Activated CD4-positive, alpha-beta T cell treated with anti-CD3 and anti-CD28 coated beads, Interleukin-2, amount 10 ng/mL, durations not matched to agents 7 days and 5 days (primary cell): ENCODE measurements at places on chromosomes 4 and X.

DNA sequence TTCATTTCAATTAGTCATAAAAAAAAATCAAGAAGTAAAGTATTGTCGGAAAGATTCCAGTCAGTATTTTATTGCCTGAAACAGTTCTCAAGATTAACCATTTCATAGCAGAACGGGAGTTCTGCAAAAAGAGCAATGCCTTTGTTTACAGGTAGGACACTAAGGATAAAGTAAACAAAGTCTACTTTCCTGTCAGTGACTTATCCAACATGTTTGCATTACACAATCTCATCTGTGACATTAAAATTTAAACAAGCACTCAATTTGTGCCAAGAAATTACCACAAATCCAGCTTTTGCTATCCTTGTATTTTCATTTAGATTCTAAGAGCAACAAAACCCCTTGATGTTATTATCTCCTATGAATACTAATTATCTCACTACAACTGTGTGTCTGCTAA, 306.5 kb upstream of the LDB2 start:
- DNase-seq = no peak

GRCh38 chr4:83658806-83659205, 122.9 kb downstream of the GPAT3 start:
- DNase-seq = no peak

- no peak for DNase-seq
Measured at GRCh38 chr4:3079694-3080123, 5.2 kb downstream of the HTT start.

DNA sequence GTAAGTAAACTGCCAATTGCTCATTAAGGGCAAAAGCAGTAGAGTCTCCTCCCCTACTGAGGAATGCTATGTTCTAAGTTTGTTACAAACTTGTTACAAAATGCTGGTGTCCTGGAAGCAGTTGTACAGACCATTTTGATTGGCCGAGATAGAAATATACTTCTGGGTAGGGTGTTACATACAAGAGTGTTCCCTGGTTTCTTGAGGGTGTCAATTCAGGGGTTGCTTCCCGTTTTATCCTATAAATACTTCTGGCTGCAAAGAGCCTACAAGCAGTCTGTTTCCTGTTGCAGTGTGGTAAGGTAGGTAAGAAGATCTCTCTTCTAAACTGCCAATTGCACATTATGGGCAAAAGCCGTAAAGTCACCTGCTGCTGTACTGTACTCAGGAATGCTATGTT, 5.7 kb downstream of the TRPC5OS start:
- DNase-seq = no peak

- no peak for DNase-seq
Measured at GRCh38 chr4:56958111-56958517, 19.3 kb downstream of the NOA1 start.

GRCh38 chrX:19840899-19841648, 46.3 kb downstream of the SH3KBP1 start:
- DNase-seq = peak; percentile 70

DNA sequence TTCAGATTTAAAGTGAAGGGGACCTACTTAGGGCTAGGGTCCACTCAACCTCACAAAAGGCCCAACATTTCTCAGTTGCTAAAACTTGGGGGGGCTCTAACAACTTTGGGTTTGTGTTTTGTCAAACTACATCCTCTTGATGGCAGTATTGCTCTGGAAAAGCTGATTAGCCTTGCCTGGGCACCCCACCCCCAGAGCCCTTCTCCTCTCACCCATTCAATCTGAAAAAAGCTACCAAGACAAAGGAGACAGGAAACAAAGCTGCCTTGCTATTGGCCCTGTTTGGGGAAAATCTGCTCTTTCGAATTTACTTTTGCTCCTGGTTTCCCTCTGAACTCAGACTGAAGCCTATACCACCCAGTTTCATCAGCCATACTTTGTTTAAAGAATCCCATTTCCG, 195.2 kb upstream of the STK26 start:
- DNase-seq = peak; percentile 51

- no peak for DNase-seq
Measured at GRCh38 chr4:26124753-26125321, 196.0 kb upstream of the RBPJ start.

DNA sequence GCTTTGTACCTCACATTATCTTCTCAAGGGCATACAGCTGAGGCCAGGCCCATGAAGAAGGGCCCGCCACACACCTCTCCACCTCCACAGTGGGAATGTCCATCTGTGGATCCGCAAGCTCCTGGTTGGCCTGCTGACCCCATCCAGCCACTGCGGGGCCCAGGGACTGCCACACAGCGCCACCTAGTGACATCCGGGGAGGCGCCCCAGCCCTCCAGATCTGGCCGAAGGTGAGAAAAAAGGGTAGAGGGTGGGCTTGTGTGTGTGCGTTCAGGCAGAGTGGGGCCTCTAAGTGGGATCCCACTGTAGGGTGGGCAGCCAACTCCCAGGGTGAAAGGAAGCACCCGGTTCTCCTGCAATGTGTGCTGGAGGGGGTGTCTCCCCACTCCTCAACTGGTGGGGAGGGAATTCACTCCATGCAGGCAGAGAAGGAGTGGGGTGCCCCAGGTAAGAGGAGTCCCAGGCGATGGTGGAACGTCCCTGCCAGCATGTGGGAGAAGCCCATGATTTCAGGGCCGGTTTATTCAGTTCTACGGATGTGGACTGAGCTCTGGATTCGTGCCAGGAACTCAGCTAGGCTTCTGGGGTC, 117.3 kb downstream of the ENPP6 start:
- peak; percentile 46 for DNase-seq

- DNase-seq = no peak
Measured at GRCh38 chr4:138576684-138577083, 334.5 kb upstream of the SLC7A11 start.

GRCh38 chr4:37634180-37634579, 52.0 kb downstream of the RELL1 start:
- DNase-seq = no peak

DNA sequence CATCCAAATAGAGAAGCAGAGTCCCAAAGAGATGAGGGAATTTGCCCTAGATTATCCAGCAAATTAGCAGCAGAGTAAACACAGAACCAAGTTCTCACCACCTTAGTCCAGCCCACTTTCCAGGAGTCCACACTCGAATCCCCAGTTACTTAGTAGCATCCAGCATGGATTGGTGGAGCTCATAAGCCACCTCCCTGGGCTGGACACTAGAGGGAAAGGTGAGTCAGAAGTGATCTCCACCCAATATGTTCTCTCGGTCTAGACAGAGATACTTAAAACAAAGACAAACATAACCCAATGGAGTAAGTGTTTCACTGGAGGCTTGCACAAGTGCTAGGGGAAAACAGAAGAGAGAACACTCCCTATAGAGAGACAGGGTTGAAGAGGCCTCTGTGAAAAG, 105.1 kb upstream of the CPEB2 start:
- DNase-seq = no peak

DNA sequence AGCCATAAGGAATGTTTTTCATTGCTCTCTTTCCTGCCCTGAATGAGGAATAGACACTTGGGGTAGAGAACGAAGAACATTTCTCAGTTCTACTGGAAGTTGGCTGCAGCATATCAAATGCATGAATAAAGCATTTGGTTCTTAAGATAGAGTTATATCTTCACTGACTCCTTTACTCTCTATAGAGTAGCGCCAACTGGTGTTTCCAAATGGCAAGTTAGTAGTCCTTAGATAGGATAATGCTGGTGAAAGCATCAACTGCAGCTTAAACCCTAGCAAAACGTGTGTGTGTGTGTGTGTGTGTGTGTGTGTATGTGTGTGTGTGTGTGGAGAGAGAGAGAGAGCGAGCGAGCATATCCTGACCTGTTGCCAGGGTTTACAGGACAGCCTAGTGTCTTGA, 62.2 kb upstream of the FRMPD4 start:
- DNase-seq = no peak

DNA sequence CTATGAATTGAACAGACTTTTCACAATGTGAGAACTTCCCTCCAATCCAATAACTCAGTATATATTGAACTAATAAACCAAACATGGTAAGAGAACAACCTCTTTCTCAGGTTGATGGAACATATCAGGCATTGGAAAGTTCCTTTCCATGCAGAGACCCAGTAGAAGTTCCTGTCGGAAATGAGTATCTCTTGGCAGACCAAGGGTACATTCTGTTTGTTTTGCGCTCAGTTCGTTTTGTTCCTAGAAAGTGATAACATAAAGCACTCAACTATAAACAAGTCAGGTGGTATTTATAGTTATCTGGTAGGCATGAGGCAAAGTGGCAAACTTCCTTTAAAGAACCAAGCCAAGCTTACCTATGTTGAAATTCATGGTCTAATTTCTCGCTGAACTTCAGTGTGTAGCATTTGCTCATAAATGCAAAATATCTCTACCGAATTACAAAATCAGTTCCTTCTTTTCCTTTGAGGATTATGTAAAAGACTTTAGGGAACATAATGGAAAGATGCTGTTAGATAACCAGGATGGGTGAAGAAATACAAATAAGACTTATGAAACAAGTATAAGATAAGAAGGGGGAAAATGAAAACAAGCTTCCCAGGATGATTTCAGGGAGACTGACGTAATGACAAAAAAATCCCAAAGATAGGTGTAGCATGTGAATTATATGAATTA, 120.3 kb downstream of the ARHGAP24 start:
- no peak for DNase-seq

DNA sequence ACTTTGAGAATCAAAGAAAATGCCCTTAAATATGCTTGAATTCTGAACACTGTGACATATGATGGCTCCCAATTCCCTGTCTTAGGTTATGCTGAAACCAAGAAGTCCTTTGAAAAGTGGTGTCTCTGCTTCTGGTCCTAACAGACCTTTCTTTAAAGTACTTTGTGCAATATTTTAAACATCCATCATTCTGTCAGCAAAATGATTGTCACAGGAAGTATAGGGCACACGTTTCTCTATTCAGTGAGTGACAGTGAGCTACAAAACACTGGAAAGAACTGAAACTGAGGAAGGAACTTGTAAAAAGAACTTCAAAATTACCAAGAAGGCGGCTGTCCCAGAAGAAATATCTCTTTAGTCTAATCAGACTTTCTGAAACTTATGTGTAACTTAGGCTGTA, 12.2 kb upstream of the NUP54 start:
- no peak for DNase-seq

- DNase-seq = no peak
Measured at GRCh38 chr4:24370421-24370820, 213.9 kb downstream of the DHX15 start.

DNA sequence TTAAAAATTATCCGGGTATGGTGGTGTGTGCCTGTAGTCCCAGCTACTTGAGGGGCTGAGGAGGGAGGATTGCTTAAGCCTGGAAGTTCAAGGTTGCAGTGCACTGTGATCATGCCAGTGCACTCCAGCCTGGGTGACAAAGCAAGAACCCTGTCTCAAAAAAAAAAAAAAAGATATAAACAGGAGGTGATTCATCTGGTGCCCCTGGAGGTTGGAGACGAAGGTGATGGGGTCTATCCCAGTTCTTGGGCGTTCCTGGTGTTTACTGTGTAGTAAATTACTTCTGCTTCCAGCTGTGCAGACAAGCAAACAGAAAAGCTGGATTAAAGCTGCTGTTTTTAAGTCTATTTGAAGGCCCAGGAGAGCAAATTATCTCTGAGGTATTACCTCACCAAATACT, 19.9 kb downstream of the GPKOW start:
- DNase-seq = no peak

DNA sequence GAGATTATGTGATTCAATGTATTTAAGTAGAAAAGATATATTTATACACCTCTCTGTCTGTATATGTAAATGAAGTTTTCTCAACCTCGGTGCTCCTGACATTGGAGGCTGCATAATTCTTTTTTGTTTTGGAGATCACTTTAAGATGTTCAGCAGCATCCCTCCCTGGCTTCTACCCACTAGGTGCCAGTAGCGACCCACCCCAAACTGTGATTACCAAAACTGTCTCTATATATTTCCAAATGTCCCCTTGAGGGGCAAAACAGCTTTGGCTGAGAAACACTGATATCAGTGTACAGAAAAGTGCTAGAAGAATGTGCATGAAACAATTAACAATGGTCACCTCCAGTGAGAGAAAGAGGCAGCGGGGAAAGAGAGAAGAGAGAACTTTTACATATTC, 51.2 kb downstream of the DCX start:
- no peak for DNase-seq

DNA sequence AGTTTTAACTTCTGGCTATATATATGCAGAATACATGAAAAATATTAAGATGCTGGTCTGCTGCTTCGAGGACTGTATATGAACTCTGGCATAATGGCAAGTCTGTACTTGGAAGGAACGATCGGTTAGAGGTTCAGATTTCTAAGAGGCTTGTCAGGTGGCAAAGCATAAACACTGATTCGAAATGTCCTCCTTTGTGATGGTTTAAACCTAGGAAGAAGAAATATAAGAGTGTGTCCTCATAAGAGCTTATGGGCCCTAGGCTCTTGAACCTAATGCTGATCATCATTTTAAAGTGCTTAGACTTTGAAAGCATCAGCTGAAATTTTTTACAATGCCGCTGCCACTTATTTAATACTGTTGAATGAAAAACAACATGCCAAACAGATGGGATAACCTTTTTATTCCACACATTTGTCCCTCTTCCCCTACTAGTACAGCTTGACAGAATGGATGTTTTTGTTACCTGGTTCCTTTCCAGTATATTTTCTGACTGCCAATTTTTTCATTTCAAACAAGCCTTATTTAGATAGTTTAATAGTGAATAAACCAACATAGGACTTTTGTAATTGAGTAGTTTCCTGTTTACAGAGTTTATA, 8.8 kb downstream of the SPRY1 start:
- no peak for DNase-seq

- no peak for DNase-seq
Measured at GRCh38 chr4:113849771-113850170, 88.2 kb upstream of the CAMK2D start.

DNA sequence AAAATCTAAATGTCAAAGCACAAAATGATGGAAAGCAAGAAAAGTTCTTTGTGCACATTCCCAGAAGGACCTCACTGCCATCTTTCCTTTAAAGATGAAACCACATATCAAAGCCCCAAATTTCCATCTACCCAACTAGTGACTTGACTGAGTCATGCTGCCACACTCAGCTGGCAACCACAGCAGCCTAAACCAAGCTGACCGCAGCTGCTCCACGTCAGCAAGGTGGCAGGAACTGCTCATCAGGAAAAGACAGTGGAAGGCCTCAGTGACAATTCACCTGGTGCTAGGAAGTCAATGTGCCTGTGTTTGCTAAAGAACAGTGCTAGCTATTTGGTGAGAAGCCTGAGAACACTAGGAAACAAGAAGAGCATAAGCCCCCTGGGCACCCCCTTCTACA, 26.1 kb downstream of the ACOX3 start:
- peak; percentile 56 for DNase-seq

- DNase-seq = peak; percentile 2
Measured at GRCh38 chr4:6495736-6496135, 23.3 kb upstream of the PPP2R2C start.

- DNase-seq = no peak
Measured at GRCh38 chr4:142324572-142324971, 521.5 kb downstream of the INPP4B start.

GRCh38 chrX:133923113-133923512, 62.3 kb downstream of the GPC3 start:
- DNase-seq = peak; percentile 31

DNA sequence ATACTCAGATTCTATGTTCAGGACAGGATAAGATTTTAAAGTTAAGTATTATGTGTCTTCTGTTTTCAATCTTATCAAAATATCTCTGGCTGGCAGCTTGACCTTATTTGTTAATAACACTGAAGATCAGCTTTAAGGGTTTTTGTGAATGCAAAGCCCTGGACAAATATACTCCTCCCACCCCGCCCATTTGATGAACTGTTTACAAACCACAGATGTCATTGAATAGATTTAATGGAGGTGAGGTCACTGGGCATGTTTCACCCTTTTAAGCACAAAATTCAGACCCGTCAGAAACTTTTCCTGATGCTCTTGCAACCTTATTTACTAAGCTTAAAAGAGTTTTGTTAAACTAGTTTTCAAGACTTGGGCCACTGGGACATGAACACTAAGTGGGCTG, 10.1 kb upstream of the CXCL8 start:
- no peak for DNase-seq
